Right ventricle myocardium superior (tissue), 1 donor: ENCODE measurements at places on chromosomes 7 and 10. TPM values are rescaled to one million over a fixed set of nuclear protein-coding genes. Genes with fewer than 3 reads are reported as not detected.

- DNase-seq, result no peak
Observed at GRCh38 chr10:88521791-88522190, 61.3 kb downstream of the RNLS start.

DNA sequence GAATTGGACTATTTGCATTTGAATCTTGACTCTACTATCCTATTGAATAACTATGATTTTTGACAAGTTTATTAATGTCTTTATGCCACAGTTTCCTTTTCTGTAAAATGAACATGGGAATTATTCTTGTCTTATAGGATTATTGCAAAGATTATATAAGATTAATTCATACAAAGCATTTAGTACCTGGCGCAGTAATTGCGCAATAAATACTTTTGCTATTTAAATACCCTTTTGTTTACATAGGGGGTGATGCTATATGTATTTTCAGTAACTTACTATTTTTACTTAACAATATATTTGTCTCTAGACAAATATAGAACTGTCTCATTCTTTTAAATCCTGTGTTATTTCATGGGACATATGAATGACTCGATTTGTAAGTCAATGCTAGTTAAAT is 5.3 kb downstream of the MINPP1 start:
- no peak for DNase-seq

GRCh38 chr7:148172920-148173319 is 417.6 kb upstream of the C7orf33 start:
- no peak for DNase-seq

LIPJ gene
- total RNA-seq, result not detected

DNA sequence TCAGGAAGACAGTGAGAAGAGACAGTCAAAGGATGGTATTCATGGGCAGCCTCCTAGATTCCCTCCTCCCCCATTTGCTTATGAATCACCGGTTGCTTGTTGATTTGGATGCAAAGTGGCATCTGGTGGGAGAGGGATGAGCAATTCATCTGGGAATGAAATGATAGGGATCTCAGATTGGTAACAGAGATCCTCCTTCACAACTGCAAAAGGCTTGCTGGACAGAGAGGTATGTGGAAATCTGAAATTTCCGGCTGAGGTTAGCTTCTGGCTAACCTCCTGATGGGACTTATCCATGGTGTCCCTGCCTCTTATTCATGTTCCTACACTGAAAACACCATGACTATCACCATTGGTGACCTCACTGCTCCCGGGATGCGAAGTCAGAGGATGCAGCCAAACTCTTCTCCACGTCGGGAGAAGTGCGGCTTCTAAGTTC is 48.4 kb upstream of the PODXL start:
- no peak for DNase-seq

DNA sequence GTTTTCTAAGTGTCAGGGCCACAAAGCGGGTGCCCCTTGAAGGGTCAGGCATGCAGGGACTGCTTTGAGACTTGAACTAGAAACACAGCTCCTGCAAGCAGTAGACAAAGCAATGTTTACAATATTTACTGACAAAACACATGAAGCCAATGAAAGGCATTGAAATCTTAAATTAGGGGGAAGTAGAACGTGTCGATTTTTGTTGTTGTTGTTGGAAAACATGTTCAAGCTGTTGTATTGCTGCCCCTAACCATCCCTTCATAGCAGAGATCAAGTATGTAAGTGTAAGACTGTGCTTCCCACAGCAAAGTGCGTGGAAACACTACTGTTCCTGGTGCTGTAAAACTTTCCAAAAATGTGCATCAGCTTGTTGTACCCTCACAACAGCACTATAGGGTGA is 131.6 kb upstream of the MGMT start:
- DNase-seq, result no peak

GRCh38 chr7:4000139-4000538 is 682.0 kb upstream of the FOXK1 start:
- DNase-seq, result no peak

- DNase-seq, result no peak
Observed at GRCh38 chr7:94174956-94175355, 170.8 kb upstream of the BET1 start.

FAM171A1 gene
- 10.3 TPM for total RNA-seq
